ENCODE measurements at places on chromosomes 12 and 14.

- no peak for DNase-seq
Measured at GRCh38 chr12:50961708-50962107, 9.4 kb downstream of the HIGD1C start.

- DNase-seq = no peak
Measured at GRCh38 chr14:93301821-93302447, 30.9 kb downstream of the BTBD7 start.

DNA sequence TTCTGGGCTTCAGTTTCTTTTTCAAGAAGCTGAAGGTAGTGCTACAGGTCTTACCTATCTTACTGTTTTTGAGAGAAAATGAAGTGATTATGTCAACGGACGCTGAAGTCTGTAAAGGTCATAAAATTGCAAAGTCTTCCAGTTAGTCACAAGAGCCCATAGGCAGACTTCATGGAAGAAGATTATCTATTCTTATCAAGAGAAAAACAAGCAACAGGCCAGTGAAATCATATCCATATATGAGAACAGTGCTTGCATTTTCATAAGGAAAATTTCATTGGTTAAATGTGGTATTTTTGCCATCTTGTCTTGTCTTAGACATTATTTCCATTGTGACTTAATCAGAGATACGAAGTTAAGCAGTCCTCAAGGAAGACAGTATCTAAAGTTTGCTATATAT, 412.7 kb upstream of the SEL1L start:
- DNase-seq = no peak

DNA sequence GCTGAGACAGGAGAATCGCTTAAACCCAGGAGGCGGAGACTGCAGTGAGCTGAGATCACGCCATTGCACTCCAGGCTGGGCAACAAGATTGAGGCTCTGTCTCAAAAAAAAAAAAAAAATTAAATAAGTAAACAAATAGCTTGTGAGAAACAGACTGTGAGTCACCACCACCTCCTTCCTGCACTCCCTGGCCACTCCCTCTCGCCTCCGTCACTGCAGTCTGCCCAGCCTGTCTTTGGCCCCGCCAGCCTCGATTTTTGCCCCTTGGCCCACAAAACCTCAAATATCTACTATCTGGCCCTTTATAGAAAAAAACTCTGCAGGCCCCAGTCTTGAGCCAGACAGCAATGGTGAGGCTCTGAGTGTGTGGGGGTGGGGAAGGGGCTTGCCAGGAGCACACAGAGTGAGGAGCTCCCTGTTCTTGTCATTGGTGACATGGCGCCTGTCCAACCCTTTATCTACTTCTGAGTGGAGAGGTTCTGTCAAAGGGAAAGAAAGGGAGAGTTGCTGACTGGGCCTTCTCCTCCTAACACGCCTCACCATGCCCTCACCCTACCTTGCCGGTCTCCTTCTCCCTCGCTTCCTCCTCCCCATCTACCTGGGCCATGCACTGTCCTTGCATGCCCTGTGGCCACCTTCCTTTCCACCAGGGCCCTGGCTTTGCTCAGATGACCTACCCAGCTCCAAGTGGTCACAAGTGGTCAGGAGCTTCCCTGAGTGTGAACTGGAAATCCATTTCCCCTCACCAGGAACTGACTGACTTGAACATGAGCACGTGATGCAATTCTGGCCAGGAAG, 22.1 kb downstream of the LGMN start:
- DNase-seq = no peak

DNA sequence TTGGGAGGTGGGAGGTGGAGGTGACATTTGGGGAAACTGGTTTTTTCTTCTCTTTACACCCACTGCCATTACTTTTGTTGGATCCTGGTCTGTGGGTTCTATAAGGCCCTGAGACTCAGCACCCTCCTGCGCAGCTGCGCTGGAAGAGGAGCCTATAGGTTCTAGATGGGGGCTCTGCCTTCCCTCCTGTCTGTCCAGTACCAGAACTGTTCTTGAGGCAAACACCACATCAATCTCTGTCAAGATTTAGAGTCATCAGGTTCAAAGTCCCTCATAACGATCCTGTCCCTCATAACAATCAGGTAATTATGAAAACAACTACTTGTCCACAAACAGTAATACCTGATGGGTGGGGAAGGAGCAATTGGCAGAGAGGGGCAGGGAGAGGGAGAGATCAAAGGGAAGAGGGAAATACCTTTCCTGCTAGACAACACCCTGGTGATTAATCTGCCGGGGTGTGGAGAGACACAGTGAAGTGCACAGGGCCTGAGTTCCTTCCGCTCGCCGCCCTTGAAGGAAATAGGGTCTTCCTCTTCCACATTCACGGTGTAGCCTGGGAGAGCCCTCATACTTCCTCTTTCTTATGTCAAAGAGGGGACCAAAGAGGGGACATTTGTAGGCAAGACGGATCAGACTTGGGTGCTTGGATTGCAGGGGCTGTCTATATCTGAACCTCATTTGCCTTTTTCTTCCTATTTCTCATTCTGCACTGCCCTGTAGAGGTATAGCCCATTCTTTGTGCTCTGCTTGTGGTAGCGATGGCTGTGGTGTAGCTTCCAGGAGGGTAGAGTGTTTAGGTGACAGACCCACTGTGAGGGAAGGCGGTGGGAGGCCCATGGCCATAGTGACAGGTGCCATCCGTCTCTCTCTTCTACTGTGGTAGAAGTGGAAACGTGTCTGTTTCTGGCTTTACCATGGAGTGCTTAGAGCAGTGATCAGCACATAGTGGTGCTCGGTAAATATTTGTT, 12.6 kb downstream of the GPRC5A start:
- no peak for DNase-seq

GRCh38 chr12:4855121-4855924, 54.4 kb upstream of the KCNA1 start:
- no peak for DNase-seq

DNA sequence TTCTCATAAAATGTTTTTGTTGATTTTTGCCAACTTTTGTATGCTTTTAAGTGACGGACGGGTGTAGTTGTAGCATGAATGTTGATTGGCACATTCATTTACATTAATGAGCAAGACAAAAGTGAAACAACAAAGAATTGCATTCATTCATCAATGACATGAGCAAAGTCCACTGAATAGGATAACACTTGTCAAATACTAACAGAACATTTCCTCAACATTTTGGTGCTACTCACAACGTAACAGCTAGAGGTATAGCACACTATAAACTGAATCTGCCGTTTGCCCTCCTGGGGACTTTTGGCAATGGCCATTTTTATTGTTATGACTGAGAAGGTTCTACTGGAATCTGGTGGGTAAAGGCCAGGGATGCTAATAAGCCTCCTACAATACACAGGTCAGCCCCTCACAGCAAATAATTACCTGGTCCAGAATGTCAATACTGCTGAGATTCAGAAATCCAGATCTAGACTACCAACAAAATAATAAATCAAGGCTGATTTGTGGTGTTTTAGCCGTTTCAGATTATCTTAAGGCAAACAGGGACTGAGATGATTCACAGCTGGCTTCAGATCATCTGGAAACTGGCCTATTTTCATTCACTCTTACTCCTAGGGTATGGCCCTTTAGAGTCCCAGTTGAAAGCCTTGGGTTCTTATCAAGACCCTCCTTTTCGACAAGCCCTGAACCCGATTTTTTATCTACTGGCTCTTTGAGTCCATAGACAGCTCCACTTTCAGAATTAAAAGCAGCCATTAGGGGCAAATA, 22.5 kb upstream of the CDKN3 start:
- no peak for DNase-seq

GRCh38 chr12:106837782-106838181, 63.3 kb downstream of the RIC8B start:
- DNase-seq = no peak

GRCh38 chr12:62808166-62808879, 126.6 kb downstream of the PPM1H start:
- no peak for DNase-seq

- no peak for DNase-seq
Measured at GRCh38 chr12:21478756-21479455, 22.5 kb downstream of the RECQL start.

DNA sequence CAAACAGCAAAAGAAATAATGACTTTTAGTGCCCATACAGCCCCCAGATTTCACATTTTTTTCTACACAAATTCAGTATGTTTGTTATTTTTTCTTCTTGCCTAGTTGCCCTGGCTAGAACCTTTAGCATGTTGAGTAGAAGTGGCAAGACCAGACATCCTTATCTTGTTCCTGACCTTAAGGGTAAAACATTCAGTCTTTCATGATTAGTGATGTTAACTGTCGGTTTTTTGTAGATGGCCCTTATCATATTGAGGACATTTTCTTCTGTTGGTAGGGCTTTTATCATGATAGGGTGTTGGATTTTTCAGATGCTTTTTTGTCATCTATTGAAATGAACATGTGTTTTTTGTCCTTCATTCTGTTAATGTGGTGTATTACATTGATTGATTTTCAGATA, 17.1 kb downstream of the IRAK3 start:
- DNase-seq = no peak

DNA sequence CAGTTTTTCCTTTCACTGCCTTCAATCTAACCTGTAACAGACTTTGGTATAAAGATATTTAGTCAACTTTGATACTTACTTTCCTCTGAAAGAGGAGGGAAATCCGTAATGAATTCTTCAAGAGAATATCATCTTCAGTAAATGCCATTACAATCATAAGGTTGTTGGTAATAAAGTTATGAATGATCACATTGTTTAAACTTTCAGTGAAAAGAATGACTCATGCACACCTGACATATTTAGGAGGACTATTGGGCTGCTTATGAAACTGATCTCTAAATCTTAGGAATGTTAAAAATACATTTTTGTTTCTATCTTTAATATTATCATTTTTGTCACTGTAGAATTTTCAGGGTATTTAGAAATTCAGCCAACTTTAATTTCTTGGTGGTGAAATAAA, 474.7 kb downstream of the SLC16A7 start:
- DNase-seq = no peak

GRCh38 chr12:94593822-94594442, 56.4 kb downstream of the TMCC3 start:
- no peak for DNase-seq

DNA sequence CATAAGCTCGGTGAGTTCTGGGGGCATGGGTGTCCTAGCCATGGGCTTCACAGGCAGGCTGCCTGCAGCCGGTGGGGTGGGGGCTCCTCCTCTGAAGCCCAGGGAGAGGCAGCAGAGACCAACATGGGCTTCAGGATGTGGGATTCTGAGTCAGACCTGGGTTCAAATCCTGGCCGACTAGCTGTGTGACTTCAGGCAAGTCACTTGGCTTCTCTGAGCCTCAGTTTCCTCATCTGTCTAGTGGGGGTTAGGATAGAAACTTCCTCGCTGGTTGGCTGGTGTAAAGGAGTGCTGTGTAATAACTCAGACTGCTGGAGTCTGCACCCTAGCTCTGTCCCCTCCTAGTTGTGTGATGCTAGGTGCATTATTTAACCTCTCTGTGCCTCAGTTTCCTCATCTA, 12.2 kb downstream of the RNFT2 start:
- no peak for DNase-seq

DNA sequence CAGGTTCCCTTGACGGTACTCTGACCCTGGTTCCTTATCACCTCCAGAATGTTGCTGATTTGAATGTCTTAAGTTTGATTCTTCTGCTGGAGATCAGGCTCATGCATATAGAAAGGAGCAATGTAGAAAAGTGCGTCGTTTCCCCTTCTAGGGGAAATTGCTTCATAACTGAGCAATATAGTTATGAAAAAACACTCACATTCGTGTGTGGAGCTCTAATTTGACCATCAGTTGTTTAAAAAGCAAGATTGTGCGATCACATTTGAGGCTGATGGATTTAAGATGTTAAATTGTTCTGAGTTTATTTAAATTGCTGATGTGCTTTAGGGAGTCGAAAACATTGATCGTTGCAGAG, 19.2 kb downstream of the PELI2 start:
- no peak for DNase-seq

- no peak for DNase-seq
Measured at GRCh38 chr14:103500148-103500990, 22.3 kb downstream of the CKB start.

DNA sequence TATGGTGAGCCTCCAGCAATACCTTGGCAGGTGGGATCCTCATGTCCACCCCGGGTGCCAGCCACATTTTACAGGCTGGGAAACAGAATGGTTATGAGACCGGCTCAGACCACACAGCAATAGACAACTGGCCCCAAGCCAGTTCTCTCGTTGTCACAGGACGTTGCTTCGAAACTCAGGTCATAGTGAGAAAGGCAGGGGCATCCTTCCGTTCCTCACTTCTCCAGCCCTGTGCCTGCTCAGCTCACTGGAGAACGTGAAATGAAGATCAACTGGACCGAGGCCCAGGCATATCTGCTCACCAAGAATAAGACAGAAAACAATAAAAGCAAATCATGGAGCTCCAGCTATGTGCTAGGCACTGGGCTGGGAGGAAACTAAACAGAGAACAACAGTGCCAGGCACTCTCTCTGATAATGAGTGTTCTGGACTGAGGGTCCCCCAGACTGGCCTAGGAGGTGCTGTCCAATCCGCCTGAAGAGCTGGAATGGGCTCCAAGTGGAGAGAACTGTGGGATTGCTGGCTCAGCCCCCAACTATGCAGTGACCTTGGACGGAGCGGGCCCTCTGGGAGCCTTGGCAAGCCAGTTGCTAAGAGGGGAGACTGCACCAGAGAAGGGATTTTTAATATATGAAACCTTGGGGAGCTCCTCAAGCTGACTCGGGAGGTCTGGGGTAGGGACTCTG, 18.8 kb upstream of the FAIM2 start:
- no peak for DNase-seq

GRCh38 chr12:6148061-6148460, 23.6 kb upstream of the VWF start:
- no peak for DNase-seq

DNA sequence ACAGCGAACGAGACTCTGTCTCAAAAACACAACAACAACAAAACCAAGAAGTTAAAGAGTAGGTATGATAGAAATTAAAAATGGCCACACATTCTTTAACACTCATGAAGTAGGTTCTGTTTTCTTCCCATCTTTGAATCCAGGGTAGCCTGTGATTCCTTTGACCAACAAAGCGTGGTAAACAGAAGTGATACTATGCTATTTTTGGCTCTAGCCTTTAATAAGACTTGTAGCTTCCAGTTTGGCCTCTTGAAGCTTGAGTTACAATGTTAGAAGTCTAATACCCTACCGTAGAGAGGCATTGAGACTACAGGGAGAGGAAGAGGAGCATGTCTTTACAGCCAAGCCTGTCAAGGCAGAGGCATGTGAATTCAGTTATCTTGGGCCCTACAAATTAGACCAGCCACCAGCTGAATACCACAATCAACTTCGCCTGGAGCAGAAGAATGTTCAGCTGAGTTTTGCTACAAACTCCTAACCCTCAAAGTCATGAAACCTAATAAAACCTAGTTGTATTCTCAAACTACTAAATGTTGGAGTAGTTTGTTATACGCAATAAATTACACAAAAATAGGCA, 4.9 kb upstream of the NEMF start:
- no peak for DNase-seq

DNA sequence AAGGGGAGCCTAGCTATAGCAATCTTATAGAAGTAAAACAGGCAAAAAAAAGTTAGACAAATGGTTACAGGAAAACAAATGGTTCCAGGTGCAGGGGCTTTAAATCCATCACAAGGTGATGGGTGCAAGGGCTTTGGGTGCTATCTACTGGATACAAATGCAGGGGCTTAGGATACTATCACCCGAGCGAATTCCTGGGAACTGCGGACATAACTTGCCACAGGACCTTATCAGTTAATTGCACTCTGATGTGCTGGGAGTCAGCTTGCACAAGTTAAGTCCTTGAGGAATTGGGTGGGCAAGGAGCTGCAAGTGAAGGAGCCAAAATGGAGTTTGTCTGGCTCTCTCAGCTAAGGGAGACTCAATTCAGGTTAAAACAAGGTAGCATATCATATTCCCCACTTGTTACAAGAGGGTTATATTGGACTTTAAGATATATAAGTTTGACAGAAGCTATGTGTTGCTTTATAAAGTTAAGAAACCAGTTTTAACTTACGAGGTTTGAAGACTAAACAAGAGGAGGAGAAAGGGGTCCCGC, 115.0 kb upstream of the PZP start:
- DNase-seq = peak; percentile 18

- no peak for DNase-seq
Measured at GRCh38 chr12:112151766-112152541, 26.6 kb downstream of the TRAFD1 start.
